Left cardiac atrium (tissue), 4 donors: ENCODE measurements at places on chromosomes 13 and 19. TPM values are rescaled to one million over a fixed set of nuclear protein-coding genes. Genes with fewer than 3 reads are reported as not detected.

DNA sequence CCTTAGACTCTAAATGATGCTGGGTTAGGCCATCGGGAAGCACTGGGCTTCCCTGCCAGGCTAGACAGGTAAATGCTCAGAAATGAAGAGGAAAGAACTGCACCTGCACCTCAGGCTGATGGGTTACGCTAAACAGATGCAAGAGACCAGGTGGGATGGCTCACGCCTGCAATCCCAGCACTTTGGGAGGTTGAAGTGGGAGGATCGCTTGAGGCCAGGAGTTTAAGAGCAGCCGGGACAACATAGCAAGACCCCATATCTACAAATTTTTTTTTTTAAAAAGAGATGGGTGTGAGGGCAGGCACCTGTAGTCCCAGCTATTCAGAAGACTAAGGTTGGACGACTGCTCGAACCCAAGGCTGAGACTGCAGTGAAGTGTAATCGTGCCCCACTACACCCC lies 634.7 kb downstream of the UQCRFS1 start:
- no peak for DNase-seq

GRCh38 chr19:44817725-44818465 lies 9.0 kb downstream of the BCAM start:
- DNase-seq, result no peak

Gene SPRY2
- total RNA-seq, result 41.4 TPM

Gene CGB1
- not detected for total RNA-seq

Gene PALM
- total RNA-seq, result 48.9 TPM

GRCh38 chr19:30854661-30855060 lies 482.5 kb downstream of the ZNF536 start:
- DNase-seq, result no peak

DNA sequence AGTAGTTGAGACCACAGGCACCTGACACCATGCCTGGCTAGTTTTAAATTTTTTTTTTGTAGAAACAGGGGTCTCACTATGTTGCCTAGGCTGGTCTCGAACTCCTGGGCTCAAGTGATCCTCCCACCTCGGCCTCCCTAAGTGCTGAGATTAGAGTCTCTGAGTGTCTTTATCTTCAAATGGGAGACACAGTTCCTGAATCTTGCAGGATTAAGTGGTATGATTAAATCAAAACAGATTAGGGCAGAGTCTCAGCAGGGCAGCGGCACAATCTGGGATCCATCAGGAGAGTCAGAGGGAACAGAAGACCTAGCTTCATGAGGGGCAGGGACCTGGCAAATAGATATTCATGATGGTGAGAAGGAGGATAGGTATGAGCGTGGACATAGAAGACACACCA lies 953 bp downstream of the RLN3 start:
- DNase-seq, result no peak

GRCh38 chr13:110131424-110131823 lies 175.5 kb downstream of the COL4A1 start:
- DNase-seq, result no peak

DNA sequence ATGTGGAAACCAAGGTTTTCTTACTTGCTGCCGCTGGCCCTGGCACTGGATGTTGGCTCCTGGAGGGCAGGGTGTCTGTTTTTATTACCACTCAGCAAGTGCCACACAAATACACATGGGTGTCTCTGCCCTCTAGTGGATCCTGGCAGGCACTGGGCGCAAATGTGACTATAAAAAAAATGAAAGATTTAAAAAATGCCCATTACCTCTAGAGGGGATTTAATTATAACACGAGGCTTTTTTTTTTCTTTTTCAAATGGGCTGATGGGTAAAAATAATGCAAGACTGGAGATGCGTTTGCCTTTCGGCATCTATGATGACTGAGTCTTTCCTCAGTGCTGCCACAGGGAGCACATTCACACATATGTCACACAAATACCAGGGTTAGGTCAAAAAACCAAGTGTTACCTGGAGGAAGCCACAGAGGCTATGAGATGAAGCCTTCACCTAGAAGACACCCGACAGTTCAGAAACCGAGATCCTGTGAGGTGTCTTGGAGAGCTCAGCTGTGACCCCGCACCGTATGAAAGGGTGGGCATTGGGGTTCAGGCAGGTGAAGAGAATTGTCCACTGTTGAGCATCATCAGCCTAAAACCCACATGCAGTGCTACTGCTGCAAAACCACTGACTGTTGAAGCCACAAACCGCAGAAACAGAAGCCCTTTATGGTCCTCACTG lies 25.7 kb downstream of the CHAMP1 start:
- no peak for DNase-seq

Gene PSG11
- not detected for total RNA-seq

DNA sequence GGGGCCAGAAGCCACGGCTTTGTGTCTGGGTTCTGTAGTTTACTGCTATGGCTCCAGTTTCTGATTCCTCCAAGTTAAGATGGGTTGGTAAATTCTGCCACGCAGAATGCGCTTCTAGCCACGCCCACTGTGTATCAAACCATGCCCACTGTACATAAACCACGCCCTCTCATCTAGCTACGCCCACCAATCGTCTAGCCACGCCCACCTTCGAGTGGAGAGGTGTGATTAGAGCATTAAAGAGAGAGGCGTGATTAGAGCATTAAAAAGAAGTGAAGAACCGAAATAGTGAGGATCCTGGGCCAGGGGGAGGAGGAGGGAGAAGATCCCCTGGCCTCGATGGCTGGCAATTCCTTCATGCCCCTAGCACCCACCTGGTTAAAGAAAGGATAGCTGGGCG lies 43.7 kb upstream of the ADGRE5 start:
- DNase-seq, result peak; percentile 29

Gene PLIN4
- 331 TPM for total RNA-seq

DNA sequence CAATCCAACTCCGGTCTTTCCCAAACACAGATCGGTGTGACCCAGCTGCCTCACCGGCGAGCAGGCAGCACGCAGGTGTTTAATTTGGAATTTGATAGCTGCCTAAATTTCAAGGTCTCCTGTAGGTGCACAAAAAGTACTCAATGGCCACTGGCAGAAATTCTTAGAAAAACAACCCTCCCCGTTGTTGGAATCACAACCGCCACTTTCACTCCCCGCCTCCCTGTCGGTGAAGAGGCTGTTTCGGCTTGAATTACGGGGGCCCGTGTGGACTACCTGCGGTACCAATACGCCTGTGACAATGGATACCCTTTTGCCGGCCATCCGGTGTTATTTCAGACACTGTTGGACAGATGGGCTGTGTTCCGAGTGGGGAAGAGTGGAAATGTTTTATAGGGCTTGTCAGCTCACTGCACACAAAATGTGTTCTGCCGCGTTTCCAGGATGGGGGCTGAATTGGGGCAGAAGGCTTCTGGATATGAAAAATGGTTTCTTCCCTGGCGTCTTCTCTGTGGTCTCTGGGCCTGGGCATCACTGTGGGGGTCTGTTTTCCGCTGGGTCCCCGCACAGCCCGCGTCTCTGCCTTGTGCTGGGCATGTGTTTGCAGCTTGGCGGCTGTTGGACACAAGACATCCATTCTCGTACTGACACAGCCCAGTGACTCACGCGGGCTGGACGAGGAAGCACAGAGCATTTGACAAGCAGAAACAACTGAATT lies 45.4 kb downstream of the ZIC5 start:
- DNase-seq, result no peak

Gene ZNF256
- total RNA-seq, result 15.3 TPM

Gene KIR3DL1
- total RNA-seq, result not detected

GRCh38 chr13:59706101-59706976 lies 457.4 kb downstream of the DIAPH3 start:
- no peak for DNase-seq

Gene ONECUT3
- total RNA-seq, result not detected

GRCh38 chr19:37930416-37930815 lies 23.4 kb downstream of the SIPA1L3 start:
- no peak for DNase-seq

- no peak for DNase-seq
These were observed 52.3 kb upstream of the USP29 start for GRCh38 chr19:57067440-57067839.

DNA sequence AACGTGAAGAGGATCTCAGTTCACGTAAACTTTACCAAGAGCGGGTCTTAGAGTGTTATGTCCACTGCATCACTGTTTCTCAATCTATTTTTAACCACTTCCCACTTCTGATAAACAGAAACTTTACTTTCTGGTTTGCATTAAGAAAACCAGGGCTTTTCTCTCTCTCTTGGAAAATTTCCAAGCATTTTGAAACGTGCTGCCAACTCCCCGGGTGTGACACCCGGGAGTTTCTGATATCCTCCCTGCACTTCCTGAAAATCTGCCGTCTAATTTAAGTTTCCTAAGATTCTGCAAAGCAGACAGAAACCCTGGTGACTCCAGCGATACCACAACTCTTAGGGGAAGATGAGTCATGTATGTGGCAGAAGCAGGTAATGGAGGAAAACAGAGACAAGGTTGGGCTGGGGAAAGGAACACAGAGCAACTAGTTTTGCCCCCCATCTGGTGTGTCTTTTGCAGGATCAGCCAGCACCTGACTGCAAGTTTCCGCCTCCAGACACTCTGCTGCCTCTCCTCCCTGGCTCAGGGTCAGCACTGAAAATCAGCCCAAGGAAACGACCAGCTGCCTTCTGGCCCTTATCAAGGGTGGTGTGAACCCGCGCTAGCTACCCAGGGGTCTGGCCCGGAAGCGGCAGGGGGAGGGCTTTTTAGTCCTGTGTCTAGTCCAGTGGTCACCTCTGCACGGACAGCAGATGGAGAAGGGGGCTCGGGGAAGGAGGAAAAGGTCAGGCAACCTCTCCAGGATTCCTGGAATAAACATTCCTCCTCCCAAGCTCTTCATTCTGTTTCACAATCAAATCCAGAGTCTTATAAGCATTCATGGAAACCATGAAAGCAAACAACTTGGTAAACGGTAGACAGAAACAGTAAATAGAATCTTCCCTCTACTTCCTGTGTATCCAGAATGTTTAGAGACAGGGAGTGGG lies 11.3 kb upstream of the FFAR2 start:
- peak; percentile 35 for DNase-seq

GRCh38 chr19:1057176-1057855 lies 9.7 kb upstream of the ARHGAP45 start:
- DNase-seq, result peak; percentile 9

- DNase-seq, result no peak
These were observed 76.2 kb downstream of the C13orf42 start for GRCh38 chr13:51034906-51035305.

Gene ZFP14
- total RNA-seq, result 2.9 TPM

GRCh38 chr19:32692727-32693061 lies 1.1 kb downstream of the NUDT19 start:
- no peak for DNase-seq

Gene PRDX2
- total RNA-seq, result 629 TPM

Gene ZNF66
- 1.9 TPM for total RNA-seq

Gene ZNF578
- 2.7 TPM for total RNA-seq

- no peak for DNase-seq
These were observed 186.1 kb downstream of the PCCA start for GRCh38 chr13:100274942-100275506.

Gene LRG1
- 0.88 TPM for total RNA-seq

- peak; percentile 96 for DNase-seq
These were observed 15.8 kb upstream of the ZNF43 start for GRCh38 chr19:21851596-21852345.

DNA sequence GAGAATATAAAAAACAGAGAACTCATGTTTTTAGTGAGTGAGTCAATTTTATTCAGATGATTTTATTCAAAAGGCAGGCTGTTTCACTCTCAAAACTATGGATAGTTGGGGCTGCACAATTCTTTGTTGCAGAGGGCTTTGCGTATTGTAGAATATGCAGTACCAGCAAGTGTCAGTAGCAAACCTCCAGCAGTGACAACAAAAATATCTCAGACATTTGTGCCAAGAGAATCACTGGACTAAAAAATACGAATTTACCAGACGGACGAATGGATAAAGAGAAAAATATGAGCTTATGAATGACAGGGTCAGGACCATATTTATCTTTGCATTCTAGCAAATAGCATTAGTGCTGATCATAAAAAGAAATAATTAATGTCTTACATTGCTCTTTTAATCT lies 359.1 kb downstream of the FGF14 start:
- no peak for DNase-seq

GRCh38 chr13:46913757-46914156 lies 16.9 kb upstream of the HTR2A start:
- no peak for DNase-seq
